Stimulated activated CD4-positive, alpha-beta T cell treated with anti-CD3 and anti-CD28 coated beads, Interleukin-1b, Interleukin-23, amount 100 ng/mL, for 48 hours (primary cell): ENCODE measurements at places on chromosomes 13 and 19.

GRCh38 chr19:7646426-7646700 lies 9.5 kb downstream of the STXBP2 start:
- DNase-seq, result no peak

DNA sequence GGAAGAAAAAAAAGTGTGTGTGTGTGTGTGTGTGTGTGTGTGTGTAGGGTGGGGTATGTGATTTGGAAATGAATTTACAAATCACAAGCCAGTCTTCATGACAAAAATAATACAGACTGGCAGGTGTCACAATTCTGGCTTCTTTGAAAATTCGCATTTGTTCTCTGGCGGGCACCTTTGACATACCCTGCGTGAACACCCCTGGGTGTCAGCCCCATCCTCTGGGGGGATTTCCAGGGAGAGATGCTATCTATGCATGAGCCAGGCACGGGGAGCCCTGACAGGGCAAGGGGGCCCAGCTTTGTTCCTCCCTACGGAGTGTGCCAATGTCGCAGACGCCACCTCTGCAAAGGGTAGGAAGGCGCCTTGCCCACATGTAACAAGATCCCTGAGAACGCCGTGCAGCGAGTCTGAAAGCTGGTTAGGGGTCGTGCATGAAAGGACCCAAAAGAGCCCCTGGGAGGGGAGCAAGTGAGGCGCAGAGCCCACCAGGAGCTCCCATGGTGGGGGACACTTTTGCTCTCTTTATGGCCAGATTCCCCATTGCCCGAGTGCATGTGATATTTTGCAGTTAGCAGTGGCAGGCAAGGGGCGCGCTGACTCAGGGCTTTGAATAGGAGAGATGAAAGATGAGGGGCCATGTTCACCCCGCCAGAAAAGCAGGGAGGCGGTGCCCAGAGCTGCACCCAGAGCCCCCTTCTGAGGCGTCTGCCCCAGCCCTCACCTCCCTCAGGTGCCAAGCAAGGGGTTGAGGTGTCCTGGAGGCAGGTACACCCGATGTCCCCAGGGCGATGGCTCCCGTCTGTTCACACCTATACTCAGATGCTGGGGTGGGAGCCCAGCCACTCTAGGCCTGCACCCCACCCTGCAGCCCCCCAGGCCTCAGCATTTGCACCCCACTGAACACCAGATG lies 45.3 kb downstream of the KLF2 start:
- DNase-seq, result no peak

GRCh38 chr13:97221989-97222700 lies at the start of gene MBNL2:
TSS of gene MBNL2 (plus strand) at chr13:97222333. CDS start at chr13:97276236, 53,903 bp downstream.
- DNase-seq, result peak; percentile 88

- DNase-seq, result no peak
Measured at GRCh38 chr13:37340901-37341670, 235.6 kb upstream of the CSNK1A1L start.

- no peak for DNase-seq
Measured at GRCh38 chr13:32142956-32143375, 111.4 kb downstream of the FRY start.

DNA sequence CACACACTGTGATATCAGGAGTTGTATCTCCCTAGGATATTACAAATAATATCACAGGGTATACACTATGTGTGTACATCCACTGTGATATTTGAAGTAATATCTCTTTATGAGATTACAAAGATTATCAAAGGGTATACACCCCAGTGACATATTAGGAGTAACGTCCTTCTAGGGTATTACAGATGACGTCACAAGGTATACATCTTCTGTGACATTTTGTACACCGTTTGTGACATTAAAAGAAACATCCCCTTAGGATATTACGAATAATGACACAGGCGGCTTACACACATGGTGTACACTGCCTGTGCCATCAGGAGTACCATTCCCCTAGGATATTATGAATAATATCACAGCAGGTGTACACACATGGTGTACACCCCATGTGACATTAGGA lies 13.4 kb upstream of the RGCC start:
- no peak for DNase-seq

DNA sequence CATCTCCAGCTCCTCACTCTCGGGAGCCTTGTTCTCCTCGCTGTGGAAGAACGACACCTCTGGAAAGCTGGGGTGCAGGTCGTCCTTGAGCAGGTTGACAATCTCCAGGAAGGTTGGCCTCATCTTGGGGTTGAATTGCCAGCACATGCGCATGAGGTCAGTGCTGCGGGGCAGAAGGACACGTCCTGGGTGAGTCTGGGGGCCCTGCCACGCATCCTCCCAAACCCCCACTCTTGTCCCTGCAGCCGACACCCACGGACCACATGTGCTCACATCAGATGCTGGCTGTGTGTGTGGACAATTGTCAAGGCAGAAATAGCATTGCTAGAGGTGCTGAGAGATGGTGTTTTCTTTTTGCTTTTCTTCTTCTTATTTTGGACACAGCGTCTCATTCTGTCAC lies 47.7 kb downstream of the ZNF557 start:
- DNase-seq, result no peak

- DNase-seq, result no peak
Measured at GRCh38 chr19:29337029-29337428, 124.1 kb upstream of the UQCRFS1 start.

- DNase-seq, result no peak
Measured at GRCh38 chr13:52848455-52849195, at the start of gene PCDH8. TSS of gene PCDH8 (minus strand) at chr13:52848640. CDS start at chr13:52848436, 204 bp downstream.

- no peak for DNase-seq
Measured at GRCh38 chr13:71864986-71865873, 1.8 kb downstream of the DACH1 start.

- peak; percentile 52 for DNase-seq
Measured at GRCh38 chr19:17448131-17448967, at the start of gene TMEM221. TSS of gene TMEM221 (minus strand) at chr19:17448668. CDS start at chr19:17448462, 206 bp downstream.

DNA sequence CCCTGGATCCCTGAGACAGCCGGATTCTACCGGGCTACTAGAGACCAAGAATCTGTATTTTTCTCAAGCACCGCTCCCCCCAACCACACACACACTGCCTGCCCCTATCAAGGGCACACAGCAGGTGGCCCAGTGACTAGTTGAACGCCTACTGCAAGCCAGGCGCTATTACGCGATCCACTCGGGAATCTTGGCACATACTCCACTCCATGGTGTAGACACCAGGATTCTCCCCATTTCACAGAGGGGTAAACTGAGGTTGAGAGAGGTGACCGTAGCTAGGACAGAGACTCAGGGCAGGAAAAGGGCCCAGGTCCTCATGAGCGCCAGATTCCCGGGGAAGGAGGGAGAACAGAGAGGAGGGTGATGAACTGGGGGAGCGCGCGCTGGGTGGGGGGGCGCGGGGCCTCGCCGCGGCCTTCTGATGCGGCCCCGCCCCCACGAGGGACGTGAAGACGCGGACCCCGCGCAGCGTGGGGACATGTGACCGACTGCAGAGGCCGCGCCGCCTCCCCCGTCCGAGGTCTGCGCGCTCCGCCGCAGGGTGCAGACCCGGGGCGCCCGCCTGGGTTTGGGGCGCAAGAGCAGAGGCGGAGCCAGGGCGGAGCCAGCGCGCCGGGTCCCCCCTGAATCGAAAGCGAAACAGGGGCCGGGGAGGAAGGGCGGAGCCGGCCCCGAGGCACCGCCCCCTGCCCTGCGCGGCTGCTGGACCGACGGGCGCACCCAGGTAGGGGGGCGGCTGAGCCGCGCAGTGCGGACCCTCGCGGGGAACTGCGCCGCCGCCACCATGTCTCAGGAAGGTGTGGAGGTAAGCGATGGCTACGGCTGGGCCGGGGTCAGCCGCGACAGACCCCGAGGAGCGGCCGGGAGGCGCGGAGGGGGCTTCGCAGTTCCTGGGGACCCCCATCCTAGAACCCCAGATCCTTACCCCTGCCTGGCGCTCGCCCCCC lies at the start of gene SHFL:
Gene SHFL (plus strand): TSS at position 677 of the 950 bp plus-strand sequence. CDS start 111 bp downstream, at position 788.
- DNase-seq, result peak; percentile 76

DNA sequence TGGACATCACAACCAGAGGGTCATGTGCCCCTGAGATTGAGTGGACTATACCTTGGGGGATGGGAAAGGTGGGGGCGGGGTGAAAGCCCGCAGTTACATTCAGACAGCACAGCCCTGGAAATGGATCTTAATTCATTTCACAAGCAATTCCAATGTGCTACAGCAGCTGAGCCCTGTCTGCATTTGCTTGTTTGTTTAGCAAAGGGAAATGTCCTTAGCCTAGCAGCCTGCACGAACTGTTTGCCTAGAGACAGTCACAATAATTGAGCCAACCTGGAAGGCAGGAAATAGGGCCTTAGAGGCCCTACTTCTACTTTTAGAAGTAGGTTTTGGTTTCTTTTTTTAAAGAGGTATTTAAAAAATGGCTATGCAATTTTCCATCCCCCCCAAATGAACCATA lies 177.3 kb upstream of the KL start:
- DNase-seq, result no peak

GRCh38 chr13:105052711-105053110 lies 1482.8 kb downstream of the EFNB2 start:
- no peak for DNase-seq

GRCh38 chr13:50552424-50552966 lies 291.0 kb downstream of the DLEU7 start:
- no peak for DNase-seq

DNA sequence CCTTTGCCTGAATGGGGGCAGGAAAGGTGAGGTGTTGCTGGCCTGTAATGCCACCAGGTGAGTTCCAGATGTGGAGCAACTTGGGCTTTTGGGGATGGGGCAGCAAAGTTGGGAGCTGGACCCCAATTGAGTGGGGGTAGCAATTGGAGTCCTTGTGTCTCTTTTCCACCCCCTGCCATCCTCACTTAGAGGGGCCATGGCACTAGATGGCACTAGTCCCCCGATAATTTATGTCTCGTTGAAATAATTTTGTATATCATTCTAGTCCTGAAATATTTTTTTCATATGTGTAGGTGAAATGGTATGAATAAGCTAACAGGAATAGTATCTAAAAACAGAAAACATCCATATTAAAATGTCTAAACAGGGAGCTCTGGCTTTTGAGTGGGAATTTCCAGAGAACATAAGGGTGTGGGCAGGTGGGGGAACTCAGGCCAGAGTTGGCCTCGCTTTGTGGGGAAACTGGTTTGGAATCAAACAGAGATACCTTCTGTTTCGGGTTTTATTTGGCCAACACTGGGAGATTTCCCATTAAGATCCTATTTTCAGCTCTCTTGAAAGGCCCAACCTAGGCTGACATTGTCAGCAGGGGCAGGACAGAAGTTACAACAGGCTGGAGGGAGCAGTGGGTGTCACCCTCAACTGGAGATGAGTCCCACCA lies 3.4 kb downstream of the ZNF576 start:
- DNase-seq, result no peak

GRCh38 chr19:56972291-56972841 lies 131.8 kb upstream of the PEG3 start:
- no peak for DNase-seq

GRCh38 chr13:110687736-110688135 lies 18.2 kb downstream of the CARS2 start:
- no peak for DNase-seq

DNA sequence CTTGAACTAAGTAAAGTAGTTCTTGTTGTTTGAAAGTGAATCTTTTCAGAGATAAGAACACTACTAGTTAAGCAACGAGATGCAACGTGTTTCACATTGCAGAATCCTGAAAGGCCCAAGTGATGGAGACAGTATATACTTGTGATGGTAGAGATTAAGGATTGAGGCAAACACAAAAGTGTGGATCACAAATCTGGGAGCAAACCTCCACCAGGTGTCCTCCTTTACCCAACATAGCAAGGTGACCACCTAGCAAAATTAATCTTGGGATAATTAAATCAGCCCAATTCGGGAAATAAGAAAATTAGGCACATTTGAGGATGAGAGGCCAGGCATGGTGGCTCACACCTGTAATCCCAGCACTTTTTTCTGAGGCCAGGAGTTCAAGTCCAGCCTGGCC lies 563.9 kb downstream of the DACH1 start:
- DNase-seq, result no peak

DNA sequence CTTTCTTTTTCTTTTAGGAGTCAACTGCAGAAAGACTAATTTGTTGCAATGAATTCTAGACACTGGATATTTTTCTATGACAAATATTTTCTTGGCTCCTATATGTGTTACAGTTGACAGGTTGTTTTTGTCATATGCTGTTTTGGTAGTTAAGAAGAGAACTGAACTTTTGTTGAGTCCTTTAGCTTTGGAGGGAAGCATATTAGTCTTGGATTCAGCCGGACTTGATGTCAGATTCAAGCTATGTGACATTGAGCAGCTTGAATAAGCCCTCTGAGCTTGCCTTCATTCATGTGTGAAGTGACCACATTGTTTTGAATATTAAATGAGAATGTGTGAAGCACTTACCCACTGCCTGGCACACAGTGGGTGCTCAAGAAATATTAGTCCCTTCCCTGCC lies 181.9 kb upstream of the RNF113B start:
- DNase-seq, result no peak

DNA sequence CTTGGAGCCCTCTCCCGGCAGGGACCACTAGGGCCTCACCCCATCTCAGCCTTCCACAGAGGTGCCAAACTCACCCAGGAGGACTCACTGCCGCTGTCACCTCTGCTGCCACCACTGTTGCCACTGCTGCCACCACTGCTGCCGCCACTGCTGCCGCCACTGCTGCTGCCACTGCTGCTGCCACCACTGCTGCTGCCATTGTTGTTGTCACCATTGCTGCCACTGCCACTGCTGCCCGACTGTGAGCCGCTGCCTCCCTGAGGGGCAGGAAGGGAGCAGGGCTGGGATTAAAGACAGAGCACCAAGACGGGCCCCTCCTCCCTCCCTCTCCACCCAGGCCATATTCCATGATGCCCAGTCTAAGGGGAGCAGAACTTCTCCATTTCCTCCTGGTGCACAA lies 2.1 kb downstream of the DMKN start:
- DNase-seq, result no peak

GRCh38 chr19:7109678-7110289 lies 40.3 kb downstream of the ZNF557 start:
- DNase-seq, result no peak

- DNase-seq, result no peak
Measured at GRCh38 chr13:96299235-96299634, 209.3 kb downstream of the HS6ST3 start.

DNA sequence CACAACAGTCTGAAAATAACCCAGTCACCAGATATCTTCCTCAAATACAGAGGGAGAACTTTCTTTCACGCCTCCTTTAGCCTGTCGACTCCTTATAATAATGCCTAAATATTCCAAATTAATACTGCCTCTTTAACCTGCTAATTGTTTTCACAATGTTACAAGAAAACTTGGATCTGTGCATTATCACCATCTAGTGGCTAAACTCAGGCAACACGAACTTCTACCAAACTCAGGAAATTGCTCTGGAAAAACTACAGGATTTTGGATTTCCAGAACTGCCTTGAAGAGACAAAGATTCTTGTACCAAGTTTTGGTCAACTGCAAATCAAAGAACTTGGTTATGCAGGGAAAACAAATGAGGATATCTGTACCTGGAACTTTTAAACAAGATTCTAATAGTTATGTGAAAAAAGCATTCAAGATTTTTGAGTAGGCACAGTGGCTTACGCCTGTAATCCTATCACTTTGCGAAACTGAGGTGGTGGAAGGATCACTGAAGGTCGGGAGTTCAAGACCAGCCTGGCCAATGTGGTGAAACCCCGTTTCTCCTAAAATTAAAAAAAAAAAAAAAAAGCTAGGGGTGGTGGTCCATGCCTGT lies 10.8 kb downstream of the CLN5 start:
- no peak for DNase-seq

GRCh38 chr13:92825938-92826596 lies 400.5 kb upstream of the GPC6 start:
- no peak for DNase-seq
